Brain pericyte (primary cell): ENCODE measurements at places on chromosomes 11 and 22.

DNA sequence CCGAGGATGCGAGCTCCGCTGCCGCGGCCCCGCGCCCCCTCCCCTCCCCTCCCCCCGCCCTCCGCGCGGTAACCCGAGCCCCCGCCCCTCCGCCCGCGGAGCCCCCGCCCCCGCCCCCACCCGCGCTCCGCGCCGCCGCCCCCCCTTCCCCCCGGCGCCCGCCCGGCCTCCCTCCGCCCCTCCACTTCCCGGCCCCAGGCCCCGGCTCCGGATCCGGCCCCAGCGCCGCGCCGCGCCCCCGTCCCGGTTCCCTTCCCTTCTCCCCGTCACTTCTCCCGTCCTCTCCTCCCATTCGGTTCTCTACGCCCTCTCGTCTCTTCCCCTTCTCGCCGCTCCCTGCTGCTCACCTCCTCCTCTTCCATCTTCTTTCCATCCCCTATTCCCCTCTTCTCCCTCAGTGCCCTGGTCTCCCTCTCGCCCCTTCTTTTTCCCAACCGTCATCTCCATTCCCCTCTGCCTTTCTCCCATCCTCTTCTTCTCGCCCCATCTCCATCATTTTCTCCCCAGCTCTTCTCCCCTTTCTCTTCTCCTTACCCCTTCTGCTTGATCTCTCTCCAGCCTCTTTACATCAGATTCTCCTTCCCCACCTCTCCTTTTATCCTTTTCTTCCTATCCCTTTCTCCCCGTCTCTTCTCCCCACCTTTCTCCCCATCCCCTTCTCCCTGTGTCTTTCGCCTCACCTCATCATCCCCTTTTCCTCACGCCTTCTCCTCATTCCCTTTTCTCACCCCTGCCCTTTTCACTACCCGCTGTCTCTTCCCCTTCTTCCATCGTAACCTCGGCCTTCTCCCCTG, at the start of gene DCHS1:
Gene DCHS1 (minus strand): TSS at position 20 of the 794 bp plus-strand sequence. CDS start 14,196 bp downstream, outside the sequence.
- DNase-seq = no peak

GRCh38 chr11:113202431-113202830, 112.0 kb upstream of the TTC12 start:
- DNase-seq = no peak

- no peak for DNase-seq
Measured at GRCh38 chr22:35218079-35218478, 39.2 kb upstream of the HMGXB4 start.

GRCh38 chr11:83611600-83611999, 325.4 kb upstream of the CCDC90B start:
- no peak for DNase-seq

DNA sequence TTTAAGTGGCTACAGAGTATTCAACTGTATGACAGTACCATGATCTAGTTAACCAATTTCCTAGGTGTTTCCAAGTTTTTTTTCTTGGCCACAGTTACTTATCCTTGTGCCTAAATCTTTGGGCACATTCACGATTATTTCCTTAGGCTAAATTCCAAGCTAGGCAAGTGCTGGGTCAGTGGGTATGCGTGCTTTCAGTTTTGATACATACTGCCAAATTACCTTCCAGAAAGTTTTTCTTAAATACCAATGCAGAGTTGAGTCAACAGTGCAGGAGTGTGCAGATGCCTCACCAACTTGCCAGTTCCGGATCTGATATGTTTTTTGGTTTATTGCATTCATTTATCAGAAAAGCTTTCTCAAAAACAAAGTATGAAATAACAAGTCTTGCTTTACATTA, 67.9 kb upstream of the OR4B1 start:
- no peak for DNase-seq

GRCh38 chr11:34449013-34449412, 10.3 kb downstream of the CAT start:
- DNase-seq = no peak

DNA sequence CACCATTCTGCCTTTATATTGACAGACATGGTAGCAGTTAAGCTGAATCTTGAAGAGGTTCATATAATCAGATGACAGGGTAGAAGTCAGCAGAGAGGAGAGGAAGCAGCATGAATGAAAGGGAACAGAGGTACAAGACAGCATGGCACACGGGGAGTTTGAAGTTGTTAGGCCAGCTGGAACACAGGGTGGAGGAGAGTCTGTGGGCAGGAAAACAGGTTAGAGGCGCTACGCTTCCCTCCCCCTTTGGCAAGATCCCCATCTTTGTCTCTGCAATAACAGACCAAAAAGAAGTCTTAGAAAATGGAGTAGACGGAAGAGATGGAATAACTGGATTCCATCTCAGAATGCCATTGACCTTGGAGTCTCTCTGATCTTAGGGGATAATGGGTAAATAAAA, 20.0 kb upstream of the NDUFC2 start:
- DNase-seq = no peak

DNA sequence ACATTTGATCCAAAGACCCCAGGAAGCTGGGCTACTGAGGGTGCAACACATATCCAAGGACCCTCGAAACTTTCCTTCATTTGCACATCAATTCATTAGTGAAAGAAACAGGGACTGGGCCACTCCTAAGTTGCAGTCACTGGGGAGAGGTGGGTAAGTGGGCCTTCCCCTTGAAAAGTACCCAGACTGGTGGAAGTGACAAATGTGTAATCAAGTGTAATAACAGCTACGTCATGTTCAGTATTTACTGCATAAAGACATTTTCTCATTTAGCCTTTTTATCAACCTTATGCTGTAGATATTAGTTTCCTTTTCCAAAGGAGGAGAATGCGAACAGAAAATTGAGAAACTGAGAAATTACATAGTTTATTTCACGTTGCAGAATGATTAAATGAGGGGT, 101.9 kb upstream of the OLFML1 start:
- DNase-seq = no peak

DNA sequence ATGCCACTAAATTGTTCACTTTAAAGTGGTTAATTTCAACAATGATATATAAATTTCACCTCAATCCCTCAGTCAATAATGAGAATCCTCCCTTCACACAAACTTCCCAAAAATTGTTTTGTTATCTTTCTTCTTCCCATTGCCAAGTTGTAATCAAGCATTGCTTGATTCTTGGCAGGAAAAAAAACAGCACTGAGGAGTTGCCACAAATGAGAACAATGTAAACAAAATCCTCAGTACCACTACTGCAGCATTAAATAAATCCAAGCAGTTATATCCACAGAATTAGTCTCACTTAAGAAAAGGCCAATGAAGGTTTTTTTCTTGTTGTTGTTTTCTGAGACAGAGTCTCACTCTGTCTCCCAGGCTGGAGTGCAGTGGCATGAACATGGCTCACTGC, 38.2 kb downstream of the FAM168A start:
- no peak for DNase-seq

DNA sequence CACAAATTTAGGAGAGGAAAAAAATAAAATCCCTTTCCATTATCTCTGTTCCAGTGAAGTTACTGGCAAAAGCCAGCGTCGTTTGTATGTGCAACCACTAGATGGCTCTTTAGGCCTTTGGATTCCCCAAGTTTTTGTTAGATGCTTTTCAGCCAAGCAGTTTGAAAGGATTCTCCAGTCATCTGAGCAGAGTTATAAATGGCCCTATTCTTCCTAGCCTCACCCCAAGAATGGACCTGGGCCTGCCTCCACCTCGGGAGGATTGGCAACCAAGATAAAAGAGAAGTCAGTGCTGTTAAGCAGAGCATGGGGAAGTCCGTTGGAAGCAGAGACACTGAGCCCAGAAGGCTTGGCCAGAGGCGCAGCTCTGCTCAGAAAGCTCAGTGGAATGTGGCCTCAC, 15.4 kb downstream of the FAM181B start:
- DNase-seq = no peak

GRCh38 chr11:74936087-74936486, 12.8 kb downstream of the XRRA1 start:
- no peak for DNase-seq

DNA sequence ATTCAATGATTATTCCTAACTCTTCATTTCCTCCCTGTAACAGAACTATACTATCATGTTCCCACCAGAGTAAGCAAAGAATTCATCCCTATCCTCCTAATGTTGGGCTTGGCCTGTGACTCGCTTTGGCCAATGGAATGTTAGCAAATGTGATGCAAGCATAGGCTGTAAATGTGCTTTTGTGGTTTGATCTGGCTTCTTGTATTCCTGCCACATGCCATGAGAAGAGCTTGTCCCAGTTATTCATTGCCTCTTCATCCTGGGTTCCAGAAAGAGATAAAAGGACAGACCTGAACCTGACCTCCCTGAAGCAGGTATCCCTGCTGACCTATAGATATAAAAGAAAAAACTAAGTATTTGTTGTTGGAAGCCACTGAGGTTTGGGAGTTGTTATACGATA, 51.0 kb downstream of the SYTL2 start:
- peak; percentile 62 for DNase-seq
